ENCODE measurements at places on chromosomes 13 and 19.

DNA sequence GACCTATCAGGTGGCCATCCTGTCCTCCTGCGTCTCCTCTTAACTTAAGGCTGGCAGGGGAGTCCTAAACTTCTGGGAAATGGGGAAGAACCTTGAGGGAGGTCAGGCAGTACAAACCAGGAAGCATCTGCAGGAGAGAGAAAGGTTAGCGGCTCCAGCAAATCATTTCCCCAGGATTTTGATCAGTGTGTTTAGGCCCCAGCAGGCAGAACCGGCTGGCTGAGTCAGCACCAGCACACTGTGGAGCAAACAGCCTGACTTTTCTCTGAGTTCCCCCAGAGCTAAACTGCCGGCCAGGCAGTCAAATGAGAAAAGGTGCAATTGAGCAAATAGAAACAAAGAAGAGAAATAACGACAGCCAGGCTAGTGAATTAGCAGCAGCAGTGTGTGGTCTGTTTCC lies 46.7 kb upstream of the MEDAG start:
- no peak for DNase-seq

DNA sequence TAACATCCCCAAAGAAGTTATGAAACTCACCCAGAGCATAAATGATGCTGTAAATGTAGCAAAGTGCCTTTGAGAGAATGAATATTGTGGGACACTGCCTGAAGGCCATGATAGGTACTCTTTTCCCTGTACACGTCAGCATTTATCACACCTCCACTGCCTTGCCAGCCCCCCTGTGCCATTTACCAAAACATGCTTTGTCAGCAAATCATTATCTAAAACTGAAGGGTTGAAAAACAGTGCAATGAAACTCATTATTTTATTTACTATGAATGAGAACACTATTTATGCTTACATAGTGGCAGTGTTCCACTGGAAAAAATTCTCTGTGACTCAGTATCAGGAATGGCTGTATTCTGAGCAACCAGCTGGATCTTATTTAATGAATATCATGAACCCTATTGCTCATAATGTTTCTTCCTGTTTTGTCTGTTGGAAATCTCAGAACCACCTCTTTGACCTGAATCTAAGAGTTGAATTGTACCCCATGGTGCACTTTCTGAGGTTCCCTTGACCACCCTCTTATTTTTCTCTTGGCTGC lies 564.1 kb downstream of the DCT start:
- no peak for DNase-seq

DNA sequence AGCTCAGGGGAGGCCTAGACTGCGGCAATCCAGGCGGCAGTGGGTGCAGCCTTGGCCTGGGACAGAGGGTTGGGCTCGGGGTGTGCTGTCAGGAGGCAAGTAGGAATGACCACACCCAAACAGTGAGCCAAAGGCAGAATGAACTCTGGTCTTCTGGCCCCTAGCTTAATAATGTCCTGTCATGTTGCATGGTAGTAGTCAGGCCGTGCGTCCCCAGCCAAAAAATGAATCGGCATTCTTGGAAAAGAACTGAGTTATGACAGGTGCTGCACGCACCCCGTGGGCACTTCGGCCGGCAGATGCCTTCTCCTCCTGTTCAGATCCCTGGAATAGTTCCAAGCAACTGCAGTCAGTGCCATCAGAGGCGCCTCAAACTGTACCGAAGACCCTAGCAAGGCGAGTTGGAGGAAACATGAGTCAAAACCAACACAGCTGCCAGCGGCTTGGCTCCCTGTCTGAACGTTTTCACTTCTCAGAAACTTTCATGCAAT lies 55.9 kb downstream of the ATP7B start:
- DNase-seq = no peak

DNA sequence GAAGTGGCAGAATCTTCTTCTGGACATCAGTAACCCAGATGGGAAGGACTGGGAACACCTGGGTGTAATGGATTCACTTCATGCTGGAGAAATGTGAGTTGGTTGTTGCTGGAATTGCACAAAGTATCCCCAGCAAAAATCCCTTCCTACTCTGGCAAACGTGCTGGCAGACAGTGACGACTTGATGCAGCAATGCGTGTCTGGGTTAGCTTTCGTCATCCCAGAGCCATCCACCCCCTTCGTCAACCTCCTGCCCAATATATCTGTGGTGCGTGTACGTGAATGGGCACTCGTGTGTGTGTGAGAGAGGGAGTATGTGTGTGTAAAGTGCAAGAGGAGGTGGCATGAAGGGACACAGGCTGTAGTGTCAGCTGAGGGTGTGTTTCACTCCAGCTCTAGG lies 70.9 kb downstream of the TM9SF2 start:
- no peak for DNase-seq

DNA sequence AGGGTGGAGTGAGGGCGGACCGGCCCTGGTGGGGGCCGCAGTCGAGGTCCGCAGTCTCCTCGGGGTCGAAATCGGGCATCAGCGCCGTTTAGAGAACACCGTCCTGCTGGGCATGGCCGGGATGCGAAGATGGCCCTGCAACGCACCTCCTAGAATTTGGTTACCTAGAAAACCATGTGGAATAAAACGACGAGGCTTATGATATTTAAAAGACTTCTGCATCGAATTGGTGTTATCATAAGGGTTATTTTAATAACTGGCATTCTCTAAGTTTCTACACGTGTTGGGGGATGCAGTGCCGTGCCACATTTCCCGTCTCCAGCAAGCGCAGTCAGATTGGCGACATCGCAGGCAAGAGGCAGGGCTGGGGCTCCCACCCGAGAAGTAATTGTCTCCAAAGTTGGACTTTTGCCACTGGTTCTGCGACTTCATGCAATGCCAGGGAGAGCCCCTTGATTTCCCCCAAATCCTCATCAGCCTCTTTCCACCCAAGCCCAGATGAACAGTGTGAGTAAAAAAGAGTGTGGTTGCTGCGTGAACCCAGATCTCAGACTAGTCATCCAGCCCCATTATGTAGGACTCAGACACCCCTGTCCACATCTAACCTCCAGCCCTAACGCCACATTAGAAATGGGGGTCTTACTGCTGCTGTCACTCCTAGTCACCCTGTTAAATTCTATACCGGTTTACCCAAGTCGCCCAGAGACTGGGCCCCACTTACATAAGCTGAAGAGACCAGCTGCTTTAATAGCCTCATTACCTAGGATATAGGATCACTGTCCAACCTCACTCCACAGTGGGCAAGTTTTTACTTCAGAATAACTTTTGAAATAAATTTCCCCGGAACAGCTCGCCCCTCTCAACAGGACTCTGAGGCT lies 571 bp upstream of the DHRS12 start:
- DNase-seq = no peak

DNA sequence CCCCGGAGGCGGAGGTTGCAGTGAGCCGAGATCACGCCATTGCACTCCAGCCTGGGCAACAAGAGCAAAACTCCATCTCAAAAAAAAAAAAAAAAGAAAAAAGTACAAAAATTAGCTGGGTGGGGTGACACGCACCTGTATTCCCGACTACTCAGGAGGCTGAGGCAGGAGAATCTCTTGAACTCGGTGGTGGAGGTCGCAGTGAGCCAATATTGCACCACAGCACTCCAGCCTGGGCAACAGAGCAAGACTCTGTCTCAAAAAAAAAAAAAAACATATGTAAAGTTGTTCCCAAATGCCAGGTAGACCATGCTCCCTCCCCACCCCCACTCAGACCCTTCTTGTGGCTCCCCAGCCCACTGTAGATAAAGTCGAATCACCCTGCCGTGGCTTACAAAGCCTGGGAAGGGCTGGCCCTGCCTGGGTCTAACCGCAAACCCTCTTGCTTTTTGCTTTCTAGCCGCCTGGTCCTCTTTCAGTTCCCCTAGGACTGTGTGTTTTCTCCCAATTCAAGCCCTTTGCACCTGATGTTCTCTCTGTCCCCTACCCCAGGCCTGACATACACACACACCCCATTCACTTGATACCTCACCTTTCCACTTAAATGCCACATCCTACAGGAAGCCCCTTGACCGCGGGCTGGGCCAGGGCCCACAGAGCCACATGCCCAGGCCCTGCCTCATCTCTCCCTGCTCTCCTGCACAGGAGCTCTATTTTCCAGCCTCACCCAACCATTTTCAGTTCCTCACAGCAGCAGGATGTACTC lies 34.4 kb downstream of the MAP4K1 start:
- DNase-seq = no peak

- no peak for DNase-seq
These were observed 2.8 kb upstream of the A1BG start for GRCh38 chr19:58355908-58356765.

- DNase-seq = no peak
These were observed 87.2 kb upstream of the TNFSF11 start for GRCh38 chr13:42486711-42487198.

- DNase-seq = no peak
These were observed 13.3 kb downstream of the CD70 start for GRCh38 chr19:6577476-6578125.

DNA sequence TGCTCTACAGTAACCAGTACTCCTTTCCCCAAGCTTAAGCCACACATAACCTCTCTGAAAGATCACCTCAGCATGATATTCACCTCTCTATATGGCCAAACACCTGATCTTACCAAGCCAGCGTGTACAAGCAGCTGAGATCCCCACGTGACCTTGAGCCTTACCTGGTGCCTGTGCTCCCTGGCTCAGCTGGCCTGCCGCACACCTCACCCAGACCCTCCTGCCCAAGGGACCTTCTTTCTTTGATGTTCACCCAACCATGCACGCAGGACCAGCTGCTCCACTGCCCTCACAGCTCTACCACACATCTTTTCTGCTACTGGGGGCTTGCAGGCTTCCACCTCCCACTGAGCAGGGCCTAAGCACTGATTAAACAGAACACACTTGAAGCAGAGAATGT lies 9.0 kb downstream of the DHRS12 start:
- DNase-seq = no peak

DNA sequence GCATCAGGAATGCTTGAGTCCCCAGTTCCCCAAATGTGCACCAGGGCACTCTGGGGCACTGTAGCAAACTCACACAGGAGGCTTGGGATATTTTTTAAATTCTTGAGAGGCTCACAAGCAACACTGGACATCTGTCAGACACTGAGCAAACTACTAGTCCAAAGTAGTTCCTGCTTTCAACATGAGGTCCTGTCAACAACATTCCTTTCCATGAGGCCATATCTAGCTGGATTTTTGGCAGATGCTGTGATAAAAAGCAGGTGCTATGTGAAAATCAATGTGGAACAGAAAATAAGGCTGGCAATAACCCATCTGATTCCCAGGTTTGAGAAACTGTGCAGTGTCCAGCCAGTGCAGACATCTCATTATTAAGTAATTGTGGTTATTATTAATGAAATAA lies 50.5 kb downstream of the STARD13 start:
- no peak for DNase-seq

GRCh38 chr19:33883859-33884519 lies 87.3 kb downstream of the KCTD15 start:
- DNase-seq = no peak

GRCh38 chr19:7706188-7706954 lies 4.4 kb upstream of the FCER2 start:
- no peak for DNase-seq

GRCh38 chr13:75418997-75419396 lies 63.0 kb downstream of the TBC1D4 start:
- DNase-seq = no peak

- no peak for DNase-seq
These were observed 90.0 kb downstream of the PDS5B start for GRCh38 chr13:32676242-32676641.

- DNase-seq = no peak
These were observed 630 bp downstream of the NUCB1 start for GRCh38 chr19:48900477-48901406.

All from occipital lobe (tissue), 3 donors.